ENCODE measurements at places on chromosomes 2 and 18. TPM values are rescaled to one million over a fixed set of nuclear protein-coding genes. Genes with fewer than 3 reads are reported as not detected.

GRCh38 chr2:15189216-15189615, 371.9 kb downstream of the NBAS start:
- H3K27me3 ChIP-seq, result no peaks in the 10 kb centered on the region
- H3K27ac ChIP-seq, result no peak overlapping the region
- no peaks in the 10 kb centered on the region for H3K4me1 ChIP-seq
- no peak for DNase-seq
- no peak overlapping the region for H3K4me3 ChIP-seq
- H3K36me3 ChIP-seq, result no peaks in the 10 kb centered on the region

DNA sequence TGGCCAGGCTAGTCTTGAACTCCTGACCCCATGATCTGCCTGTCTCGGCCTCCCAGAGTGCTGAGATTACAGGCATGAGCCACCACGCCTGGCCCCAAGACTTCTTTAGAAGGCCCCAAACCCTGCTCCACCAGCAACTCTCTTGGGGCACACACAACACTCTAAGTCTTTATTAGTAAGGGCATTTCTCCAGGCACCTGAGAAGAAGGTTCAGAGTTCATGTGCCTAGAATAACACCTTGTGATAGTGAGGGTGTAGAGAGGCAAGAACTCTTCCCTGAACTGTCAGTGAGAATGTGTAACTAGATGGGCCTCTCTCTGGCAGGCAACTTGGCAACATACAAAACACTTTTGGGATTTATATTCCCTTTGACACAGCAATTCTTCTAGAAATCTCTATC, 43.8 kb downstream of the SH2D6 start:
- H3K27me3 ChIP-seq, result no peaks in the 10 kb centered on the region
- no peak overlapping the region for H3K4me3 ChIP-seq
- no peak for DNase-seq
- H3K4me1 ChIP-seq, result no peaks in the 10 kb centered on the region
- no peak overlapping the region for H3K27ac ChIP-seq

DNA sequence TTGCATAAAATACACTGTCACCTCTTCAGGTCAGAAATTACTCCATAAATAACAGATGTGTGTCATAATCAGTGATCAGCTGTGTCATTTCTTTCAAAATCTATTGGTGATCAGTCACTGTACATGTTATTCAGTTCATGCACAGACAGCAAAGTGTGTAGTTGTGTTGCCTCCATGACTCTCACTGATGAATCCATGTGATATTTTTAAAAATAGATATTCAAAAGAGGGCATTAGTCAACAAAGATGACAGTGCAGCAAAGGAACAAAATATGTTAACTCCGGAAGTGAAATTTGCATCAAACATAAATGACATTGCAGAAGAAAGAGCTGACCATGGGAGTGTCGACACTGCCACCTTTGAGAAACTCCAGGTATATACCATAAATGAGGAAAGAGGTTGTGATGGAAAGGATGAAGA, 17.1 kb upstream of the MCM6 start:
- H3K27ac ChIP-seq, result no peak overlapping the region
- no peaks in the 10 kb centered on the region for H3K36me3 ChIP-seq
- no peaks in the 10 kb centered on the region for H3K27me3 ChIP-seq
- H3K4me1 ChIP-seq, result no peaks in the 10 kb centered on the region
- no peak for DNase-seq

The RAX gene
- total RNA-seq, result not detected

The SP9 gene
- not detected for total RNA-seq

The ALKAL2 gene
- 1.4 TPM for total RNA-seq

All from heart right ventricle (tissue), 16 donors.